ENCODE measurements at places on chromosomes 4 and X.

GRCh38 chr4:178970433-178971140, 1528.3 kb upstream of the AGA start:
- no peak for DNase-seq

DNA sequence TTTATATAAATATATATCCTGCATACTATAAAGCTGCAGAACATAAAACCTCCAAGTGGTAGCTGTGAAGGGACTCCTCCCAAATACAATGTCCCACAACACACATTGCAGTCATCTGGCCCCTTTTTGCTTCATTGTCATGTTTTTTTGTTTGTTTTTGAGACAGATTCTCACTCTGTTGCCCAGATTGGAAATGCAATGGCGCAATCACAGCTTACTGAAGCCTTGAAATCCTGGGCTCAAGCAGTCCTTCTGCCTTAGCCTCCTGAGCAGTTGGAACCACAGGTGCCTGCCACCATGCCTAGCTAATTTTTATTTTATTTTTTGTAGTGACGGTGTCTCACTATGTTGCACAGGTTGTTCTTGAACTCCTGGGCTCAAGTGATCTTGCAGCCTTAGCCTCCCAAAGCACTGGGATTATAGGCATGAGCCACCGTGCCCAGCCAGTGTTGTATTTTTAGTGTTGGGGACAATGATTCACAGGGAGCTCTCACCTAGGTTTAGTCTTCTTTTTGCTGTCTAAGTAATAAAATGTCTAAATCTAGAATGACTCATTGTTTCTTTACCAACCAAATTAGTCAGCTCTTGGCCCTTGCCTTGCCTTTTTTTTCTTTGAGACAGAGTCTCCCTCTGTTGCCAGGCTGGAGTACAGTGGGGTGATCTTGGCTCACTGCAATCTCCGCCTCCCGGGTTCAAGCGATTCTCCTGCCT, 24.0 kb upstream of the XIAP start:
- DNase-seq = no peak

GRCh38 chr4:99221980-99222379, 2.9 kb upstream of the ADH6 start:
- peak; percentile 27 for DNase-seq

- no peak for DNase-seq
Observed at GRCh38 chrX:56804867-56805266, 75.8 kb downstream of the NBDY start.

GRCh38 chr4:113675731-113676697, 85.5 kb downstream of the CAMK2D start:
- no peak for DNase-seq

- no peak for DNase-seq
Observed at GRCh38 chr4:89284020-89284424, 23.6 kb downstream of the GPRIN3 start.

- no peak for DNase-seq
Observed at GRCh38 chr4:10015140-10015753, 6.0 kb downstream of the SLC2A9 start.

- DNase-seq = no peak
Observed at GRCh38 chrX:75421688-75422230, 101.1 kb downstream of the ZDHHC15 start.

DNA sequence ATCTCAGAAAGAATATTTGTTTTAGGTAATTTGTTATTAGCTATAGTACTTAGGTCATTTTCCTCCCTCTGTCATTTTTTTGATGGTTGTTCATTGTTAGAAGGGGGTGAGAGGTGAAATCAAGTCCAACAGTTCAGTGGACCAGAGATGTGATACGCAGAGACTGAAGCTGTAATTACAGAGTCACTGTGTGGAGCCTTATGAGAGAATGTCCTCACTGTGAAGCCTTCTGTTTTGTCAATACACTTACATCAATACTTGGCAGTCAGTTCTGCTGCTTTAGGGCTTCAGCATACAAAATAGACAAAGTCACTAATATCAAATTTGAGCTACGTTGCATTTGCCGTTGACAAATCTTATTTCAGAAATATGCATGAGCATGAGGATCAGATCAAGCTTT, 692.5 kb downstream of the C4orf33 start:
- DNase-seq = no peak

DNA sequence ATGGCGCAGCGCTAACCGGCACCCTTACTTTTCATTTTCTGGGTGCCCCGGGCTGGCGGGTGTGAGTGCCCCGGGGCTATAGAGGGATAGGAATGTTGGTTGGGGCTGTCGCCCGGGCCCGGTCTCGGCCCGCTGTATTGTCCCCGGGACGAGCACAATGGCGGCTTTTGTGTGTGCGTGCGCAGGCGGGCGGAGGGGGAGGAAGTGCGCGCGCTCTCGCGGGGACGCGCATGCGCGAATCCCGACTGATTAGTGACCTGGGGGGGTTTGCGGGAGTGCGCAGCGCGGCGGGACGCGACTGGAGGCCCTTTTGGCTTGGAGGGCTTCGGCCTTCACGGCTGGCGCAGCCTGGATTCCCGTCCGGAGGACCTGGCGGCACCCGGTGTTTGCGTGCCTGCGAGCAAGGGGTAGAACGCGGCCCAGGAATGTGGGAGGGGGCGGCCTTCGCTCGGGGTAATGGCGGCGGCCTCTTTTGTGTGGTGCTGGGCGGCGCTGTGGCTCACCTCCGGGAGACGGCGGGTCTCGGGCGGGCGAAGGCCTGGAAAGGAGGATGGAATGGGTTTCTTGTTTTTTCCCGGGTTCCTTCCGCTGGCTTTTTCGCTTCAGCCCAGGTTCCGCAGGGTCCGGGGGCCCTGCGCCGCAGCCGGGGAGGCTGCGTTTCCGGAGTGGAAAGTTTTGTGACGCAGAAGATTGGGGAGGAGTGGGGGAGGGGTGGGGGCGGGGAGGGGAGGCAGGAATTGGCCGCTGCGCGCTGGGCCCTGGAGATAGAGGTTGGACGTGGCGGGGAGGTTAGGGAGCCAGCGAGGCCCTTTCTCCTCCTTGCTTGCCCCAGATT, 618 bp downstream of the DDX3X start:
- DNase-seq = peak; percentile 76

GRCh38 chr4:71275570-71275969, 63.2 kb upstream of the SLC4A4 start:
- DNase-seq = no peak

DNA sequence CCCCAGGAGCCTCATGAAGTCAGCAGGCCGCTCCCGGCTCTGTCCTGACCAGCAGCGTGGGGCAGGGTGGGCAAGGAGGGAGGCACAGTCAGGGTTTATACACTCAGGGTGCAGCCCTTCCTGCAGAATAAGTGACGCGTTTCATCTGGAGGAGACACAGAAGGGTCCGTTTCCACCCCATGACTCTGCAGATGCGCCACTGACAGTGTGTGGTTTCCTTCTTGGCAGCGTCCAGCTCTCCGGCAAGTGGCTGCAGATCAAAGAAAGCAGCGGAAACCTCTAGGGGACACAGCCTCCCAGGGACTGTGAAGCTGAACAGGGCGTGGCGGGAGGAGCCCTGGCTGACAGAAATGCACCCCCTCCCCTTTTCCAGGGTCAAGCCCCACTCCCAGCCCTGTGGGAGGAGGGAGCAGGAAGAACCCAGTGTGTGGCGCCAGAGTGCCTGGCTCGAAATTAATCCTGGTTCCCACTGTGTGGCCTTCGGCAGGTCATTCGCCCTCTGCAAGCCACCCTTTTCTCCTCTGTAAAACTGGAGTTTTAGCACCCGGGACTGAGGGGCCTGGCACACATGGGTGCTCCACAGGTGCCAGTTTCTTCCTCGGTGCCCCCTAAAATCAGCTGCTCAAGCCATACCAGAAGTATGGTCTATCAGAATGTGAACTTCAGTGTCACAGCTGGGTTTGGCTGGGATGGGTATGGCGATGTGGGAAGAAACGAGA, 17.3 kb upstream of the TBC1D14 start:
- DNase-seq = peak; percentile 63

GRCh38 chr4:95255396-95256107, 293.2 kb downstream of the UNC5C start:
- no peak for DNase-seq

GRCh38 chr4:109873791-109874514, 26.0 kb downstream of the LRIT3 start:
- no peak for DNase-seq

- DNase-seq = no peak
Observed at GRCh38 chrX:118825227-118825626, 1.6 kb downstream of the ZCCHC12 start.

GRCh38 chr4:81905971-81906370, 434.3 kb upstream of the RASGEF1B start:
- DNase-seq = no peak

GRCh38 chr4:140071806-140072205, 82.2 kb downstream of the MAML3 start:
- DNase-seq = no peak

GRCh38 chrX:49884290-49884862, 5.1 kb downstream of the USP27X start:
- DNase-seq = peak; percentile 23

DNA sequence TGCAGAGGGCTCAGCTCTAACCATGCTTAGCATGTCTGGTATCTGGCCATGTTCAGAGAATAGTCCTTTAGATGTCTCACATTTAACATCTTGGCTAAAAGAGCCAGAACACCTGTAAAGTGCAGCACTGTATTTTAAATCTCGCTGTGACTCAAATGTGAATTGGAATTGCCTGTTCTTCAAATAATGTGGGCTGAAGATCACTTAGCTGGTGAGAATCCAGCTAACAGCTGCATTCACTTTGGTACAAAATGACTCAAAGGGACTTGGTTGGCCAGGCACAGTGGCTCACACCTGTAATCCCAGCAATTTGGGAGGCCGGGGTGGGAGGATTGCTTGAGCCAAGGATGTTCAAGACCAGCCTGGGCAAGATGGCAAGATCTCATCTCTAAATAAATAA, 63.5 kb upstream of the PLAC8 start:
- DNase-seq = no peak

DNA sequence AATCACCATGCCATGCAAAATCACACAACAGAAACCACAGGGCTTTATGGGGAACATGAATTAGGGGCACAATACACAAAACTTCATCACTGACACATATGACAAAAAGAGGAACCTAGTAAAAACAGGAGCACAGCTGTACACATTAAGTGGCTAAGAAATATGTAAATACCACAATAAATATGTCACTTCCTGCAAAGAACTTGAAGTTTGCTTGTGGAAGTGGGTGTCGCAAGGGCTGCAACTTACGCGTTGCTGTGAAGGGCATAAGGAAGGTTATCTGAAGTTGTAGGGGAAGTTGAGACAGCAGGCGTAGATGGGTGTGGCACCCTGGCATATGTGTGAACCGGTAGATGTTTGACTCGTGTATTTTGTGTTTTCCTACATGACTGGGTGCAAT, 42.4 kb downstream of the CLCN4 start:
- no peak for DNase-seq

DNA sequence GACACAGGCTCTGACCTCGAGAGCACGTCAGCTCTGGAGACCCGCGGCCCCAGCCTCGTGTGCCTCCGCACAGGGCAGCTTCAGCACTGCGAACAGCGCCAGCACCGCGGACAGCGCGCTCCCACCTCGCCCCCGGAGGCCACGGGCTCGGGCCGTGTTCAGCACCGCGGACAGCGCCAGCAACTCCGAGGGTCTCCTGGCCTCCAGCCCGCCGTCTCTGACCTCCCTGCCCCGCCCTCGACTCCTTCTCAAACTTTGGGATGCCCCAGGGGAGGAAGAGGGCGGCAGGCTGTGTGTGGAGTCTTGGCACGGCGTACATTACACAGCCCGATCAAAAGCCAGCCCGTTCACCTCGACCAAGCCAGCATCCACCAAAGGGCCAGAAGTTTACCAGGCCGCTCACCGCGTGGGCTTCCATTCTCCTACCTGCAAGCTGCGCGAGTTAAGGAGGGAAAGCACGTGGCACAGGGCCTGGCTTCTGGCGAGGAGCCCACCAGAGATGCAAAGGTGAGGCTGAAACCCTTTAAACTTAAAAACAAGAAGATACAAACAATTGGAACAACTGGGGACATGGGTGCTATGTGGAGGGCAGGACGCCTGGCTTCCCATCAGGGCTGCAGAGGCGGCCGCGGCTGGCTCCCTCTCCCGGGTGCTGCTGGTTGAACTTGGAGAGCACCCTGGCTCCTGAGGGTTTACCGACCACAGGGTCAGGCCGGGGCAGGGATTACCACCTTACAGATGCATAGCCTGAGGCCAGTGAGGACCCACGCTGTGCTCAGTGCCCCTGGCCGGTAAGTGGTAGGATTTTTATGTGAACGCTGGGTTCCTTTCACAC, 4.5 kb upstream of the NKX1-1 start:
- DNase-seq = peak; percentile 83

GRCh38 chrX:1475481-1475880, 22.8 kb upstream of the ASMTL start:
- DNase-seq = no peak

DNA sequence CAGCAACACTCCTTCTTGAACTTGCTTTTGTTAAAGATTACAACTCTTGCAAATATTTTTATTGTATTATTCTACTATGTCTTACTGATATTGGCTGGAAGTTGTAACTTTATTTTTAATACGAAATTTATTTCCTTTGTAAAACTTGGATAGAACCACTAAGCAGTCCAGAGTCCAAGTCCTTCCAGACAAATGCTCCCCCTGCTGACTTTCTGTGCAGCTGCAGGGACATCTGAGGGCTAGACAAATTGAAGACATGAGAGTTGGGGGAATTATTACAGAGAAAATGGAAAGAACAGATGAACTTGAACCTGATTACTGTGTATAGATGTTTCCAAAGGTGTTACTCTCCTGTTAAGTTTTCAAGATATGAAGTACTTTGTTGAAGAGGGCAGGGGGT, 238.8 kb downstream of the GRIA3 start:
- DNase-seq = peak; percentile 40

- peak; percentile 64 for DNase-seq
Observed at GRCh38 chr4:142126890-142127497, 490.6 kb downstream of the IL15 start.

DNA sequence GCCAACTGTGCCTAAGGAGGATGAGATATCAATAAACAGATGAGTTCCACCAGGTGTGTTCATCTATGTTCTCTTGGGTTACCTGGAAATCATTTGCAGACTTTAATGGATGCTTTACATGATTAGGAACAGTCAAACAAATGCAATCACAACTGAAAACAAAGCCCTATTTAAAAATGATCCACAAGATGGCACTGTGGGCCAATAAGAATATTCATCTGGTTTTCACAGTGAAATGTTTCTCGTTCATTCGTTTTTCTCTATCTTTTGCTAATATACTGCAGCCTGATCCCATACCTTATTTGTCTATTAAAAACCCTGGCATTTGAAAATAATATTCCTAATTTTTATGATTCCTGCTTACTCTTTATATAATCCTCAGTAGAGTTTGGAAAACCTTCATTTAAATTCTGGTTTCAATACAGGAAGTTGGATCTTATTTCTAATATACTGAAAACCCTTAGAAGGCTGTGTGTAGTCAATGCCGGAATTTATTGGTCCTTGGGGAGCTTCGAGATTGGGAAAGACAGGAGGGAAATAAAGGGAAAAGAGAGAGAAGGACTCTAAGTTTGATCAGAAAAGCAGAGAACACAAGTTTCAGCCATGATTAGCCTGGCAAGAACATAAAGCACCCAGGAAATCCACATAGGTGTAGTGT, 63.8 kb upstream of the TAPT1 start:
- DNase-seq = peak; percentile 79

Data from muscle of back (tissue), 13 donors.